ENCODE measurements at places on chromosomes 5 and 9.

GRCh38 chr9:126719618-126720031, 85.2 kb upstream of the ZBTB43 start:
- no peak for DNase-seq

DNA sequence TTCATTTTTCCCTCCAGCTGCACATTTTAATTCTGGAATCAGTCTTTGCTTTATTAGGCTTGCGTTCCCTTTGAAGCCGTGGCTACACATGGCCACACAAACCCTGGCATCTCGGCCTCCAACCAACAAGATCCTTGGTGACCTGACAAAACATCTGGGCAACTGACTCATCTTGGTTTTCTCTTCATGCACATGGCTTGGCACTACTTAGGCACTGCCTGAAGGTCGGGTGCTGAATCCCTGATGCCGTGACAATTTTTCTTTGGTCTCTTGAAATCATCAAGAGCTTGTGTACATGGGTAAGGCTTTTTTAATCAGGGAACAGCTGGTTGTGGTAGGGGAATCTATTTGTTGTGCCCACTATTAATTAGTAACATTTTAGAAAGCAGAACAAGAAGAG, 16.0 kb upstream of the PAPPA start:
- DNase-seq: no peak

- no peak for DNase-seq
These were observed 93.5 kb downstream of the PPP2R2B start for GRCh38 chr5:146785065-146785464.

DNA sequence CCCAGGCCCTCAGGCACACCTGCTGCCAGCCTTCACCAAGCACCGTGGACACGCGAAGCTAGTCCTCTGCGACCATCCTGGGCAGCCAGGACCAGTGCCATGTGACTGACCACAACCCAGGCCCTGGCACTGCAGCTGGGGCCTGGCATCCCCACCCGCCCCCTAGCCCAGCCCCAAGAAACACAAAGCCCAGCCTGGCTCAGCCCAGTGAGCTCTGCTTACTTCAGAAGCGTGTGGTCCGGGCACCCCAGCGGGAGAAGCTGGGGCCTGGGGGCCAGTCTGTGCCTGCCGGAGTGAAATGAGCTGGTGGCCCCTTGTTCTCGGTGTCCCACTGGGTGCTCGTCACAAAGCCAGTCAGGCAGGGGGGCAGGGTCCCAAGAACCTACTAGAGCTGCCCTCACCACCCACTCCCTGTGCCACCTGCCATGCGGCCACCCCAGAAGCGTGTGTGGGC, 87.9 kb downstream of the KCNT1 start:
- DNase-seq: no peak

- no peak for DNase-seq
These were observed 23.0 kb upstream of the B4GALT1 start for GRCh38 chr9:33190021-33190705.

DNA sequence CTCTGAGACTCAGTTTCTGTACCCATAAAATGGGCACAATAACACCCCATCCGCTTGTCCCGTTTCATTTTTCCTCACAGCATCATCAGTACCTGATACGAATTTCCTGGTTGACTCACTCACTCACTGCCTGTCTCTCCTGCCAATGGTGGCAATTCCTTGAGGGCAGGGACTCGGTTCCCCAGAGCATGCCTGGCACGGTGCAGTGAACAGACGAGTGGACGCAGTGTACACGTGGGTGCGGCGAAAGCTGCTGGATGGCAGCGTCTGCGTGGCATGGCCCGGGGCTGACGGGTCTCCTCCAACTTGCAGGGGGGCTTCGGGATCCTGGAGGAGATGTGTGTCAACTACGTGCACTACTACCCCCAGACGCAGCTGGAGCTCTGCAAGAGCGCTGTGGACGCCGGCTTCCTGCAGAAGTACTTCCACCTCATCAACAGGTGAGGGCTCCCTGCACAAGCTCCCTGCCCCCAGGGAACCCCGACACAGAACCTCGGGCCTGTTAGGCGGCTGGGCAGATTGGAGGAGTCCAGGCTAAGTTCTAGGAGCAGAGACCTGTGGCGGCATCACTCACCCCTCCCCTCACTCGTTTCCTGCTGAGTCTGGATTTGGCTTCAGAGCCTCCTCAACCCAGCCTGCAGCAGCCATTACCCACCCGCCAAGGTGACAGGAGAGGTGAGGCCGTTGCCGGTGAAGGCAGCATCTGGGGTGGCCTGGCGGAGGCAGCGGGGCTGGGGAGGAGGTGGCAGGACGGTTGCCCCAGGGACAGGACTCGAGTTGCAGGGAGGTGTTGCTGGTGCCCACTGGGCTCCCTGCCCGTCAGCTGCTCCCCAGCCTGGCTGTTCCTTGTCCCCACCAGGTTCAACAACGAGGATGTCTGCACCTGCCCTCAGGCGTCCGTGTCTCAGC, 20.3 kb downstream of the DBH start:
- no peak for DNase-seq

DNA sequence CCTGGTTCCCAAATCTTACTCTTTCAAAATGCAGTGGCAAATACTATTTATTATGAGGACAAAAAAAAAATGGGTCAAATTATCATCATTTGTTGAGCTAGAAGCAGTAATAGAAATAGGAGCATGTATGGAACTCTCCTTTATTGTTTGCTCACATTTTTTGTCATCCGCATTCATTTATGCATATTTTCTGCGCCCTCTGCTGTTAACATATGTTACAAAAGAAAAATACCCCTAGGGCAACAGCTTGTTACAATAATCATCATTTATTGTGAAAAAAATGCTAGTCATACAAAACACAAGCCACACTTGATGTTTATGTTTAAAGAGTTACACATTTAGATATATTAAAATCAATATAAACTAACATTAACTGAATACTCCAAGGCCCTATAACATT, 328.2 kb downstream of the TUSC1 start:
- no peak for DNase-seq

- no peak for DNase-seq
These were observed 209.0 kb downstream of the ALDH1A1 start for GRCh38 chr9:72743836-72744235.

DNA sequence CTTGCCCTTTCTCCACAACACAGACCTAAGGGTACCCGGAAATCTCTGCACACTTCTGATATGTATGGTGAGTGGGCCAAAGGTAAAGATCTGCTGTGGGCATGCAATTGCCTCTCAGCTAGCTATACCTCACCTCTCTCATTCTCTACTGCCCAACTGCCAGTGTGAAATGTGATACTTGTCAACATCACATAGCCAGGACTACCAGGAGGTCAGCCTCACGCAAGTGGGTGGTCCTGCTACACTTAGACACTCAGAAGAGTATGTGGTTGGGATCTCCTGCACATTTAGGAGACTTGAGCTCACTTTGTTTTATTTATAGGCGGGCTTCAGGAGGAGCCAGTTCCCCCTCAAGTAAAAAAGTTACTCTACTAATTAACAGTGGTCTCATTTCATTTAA, 88.0 kb upstream of the MAN2A1 start:
- no peak for DNase-seq

DNA sequence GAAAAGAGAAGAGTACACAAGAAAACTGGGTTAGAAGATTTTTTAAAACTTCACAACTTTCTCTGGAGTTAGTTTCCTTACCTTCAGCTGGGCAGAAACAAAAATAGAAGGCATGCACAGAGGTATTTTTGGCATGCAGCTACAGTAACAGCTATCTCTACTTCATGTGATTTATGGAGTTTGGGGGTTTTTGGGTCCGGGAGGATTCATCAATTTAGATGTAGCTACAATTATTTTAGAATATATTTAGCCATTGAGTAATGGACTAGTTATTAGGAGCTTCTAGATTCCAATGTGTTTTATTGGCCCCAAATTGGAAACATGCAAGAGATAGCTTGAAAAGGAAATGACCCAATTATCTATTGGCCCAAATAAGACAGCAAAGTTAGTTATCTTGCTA, 91.6 kb upstream of the TNFAIP8 start:
- no peak for DNase-seq

- DNase-seq: no peak
These were observed 267.6 kb downstream of the KCTD16 start for GRCh38 chr5:144438237-144438636.

GRCh38 chr5:163908253-163908652, 402.8 kb downstream of the MAT2B start:
- DNase-seq: no peak

- DNase-seq: no peak
These were observed 995 bp upstream of the SLC23A1 start for GRCh38 chr5:139383993-139384590.

- DNase-seq: no peak
These were observed 15.0 kb upstream of the DAB2IP start for GRCh38 chr9:121636341-121636865.

GRCh38 chr9:16044579-16044881, 491.7 kb downstream of the CCDC171 start:
- no peak for DNase-seq

DNA sequence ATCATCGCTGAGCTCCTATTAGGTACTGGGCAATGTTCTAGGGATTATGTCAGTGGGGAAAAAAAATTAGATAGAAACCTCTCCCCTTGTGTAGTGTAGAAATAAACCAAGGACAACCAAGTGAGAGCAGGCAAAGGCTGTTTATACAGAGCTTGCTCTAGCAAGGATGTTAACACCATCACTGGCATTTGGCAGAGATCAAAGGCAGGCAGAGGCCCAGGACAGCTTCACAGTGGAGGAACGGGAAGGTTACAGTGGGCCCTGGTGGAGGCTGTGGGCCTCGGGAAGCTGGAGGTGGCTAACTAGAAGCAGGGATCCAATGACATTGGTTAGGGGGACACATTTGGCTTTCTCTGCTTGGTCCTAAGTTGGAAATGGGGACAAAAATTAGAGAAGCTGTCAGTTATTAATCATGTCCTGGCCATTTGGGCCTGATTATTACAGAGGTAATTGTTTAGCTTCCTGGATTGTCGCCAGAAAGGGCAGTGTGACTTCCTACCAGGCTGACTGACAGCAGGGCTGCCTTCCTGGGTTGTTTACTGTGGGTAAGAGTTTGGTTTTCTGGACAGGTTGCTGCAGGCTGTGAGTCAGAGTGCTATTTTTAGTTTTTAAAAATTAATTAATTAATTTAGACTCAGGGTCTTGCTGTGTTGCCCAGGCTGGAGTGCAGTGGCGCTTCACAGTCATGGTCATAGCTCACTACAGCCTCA, 259.3 kb downstream of the ROR2 start:
- DNase-seq: no peak

- no peak for DNase-seq
These were observed 352.7 kb downstream of the LRRC70 start for GRCh38 chr5:62931153-62931950.

DNA sequence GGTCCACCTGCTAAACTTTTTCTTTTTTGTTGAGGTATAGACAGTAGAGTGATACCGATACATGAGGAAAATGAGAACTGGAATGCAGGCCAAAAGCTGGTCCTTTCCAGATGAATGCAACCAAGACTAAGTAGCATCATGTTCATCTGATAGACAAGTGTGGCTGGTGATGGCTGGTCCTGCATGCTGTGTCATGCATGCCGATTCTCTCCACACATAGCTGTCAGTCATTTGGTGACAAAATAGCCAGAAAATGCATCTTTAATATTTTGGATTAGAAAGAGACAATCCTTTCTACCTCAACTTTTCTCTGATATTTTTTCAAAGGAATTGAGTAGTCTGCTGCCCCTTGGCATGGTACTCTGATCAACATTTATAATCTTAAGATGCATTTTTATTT, 49.9 kb downstream of the ZSWIM6 start:
- DNase-seq: no peak

Measured in NCI-H1930 (cell line).